Stimulated activated CD4-positive, alpha-beta T cell treated with anti-CD3 and anti-CD28 coated beads, Interleukin-1b, Interleukin-23, amount 100 ng/mL, for 4 hours (primary cell): ENCODE measurements at places on chromosomes 1 and 21.
A peak's percentile ranks its signal among the peaks of the same experiment; 100 is the strongest.

- peak; percentile 42 for DNase-seq
These were observed 63.3 kb upstream of the WDR26 start for GRCh38 chr1:224497714-224498573.

- DNase-seq, result no peak
These were observed 1.1 kb downstream of the F5 start for GRCh38 chr1:169585181-169585580.

GRCh38 chr1:206606867-206607266, 5.4 kb downstream of the EIF2D start:
- no peak for DNase-seq

- DNase-seq, result no peak
These were observed 5.5 kb downstream of the LAPTM5 start for GRCh38 chr1:30751830-30752650.

- no peak for DNase-seq
These were observed 45.9 kb upstream of the IPO9 start for GRCh38 chr1:201783058-201783457.

DNA sequence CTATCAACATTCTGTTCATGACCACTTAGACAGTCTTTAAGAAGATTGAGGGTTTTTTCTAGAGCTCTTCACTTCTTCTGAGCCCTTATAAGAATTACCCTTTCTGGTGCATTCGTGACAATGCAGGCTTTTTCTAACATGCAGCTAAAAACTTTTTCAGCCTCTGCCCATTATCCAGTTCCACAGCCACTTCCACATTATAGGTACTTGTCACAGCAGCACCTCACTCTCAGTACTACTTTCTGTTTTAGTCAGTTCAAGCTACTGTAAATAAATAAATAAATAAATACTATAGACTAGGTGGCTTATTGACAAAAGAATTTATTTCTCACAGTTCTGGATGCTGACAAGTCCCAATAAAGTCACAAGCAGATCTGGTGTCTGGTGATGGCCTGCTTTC, 284.4 kb upstream of the PKN2 start:
- DNase-seq, result no peak

- DNase-seq, result no peak
These were observed 4.5 kb upstream of the FNBP1L start for GRCh38 chr1:93443454-93443853.

DNA sequence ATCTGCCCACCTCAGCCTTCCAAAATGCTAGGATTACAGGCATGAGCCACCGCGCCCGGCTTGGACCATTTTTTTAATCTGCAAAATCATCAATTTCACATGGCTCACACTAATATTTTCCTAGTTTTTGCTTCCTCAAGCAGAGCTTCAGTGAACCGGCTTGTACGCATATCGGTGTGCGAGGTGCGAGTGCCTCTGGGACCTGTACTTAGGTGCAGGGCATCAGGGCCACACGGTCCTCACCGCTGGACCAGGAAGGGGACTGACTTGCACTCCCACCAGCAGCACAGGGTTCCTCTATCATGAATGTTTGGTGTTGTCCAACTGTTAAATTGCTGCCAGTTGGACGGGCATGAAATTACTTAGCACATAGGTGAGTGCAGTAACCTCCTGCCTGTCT, 15.4 kb upstream of the SHE start:
- no peak for DNase-seq
